ENCODE measurements at places on chromosomes 1 and 21. TPM values are rescaled to one million over a fixed set of nuclear protein-coding genes. Genes with fewer than 3 reads are reported as not detected.

- DNase-seq, result peak; percentile 59
These were observed 18.5 kb upstream of the SAMD11 start for GRCh38 chr1:905071-905749.

GRCh38 chr1:18069903-18070302, 37.7 kb upstream of the IGSF21 start:
- DNase-seq, result no peak

GRCh38 chr1:216847397-216848036, 124.3 kb upstream of the ESRRG start:
- DNase-seq, result no peak

- peak; percentile 79 for DNase-seq
These were observed 117.5 kb downstream of the NAV1 start for GRCh38 chr1:201656311-201657032.

- DNase-seq, result no peak
These were observed 171.2 kb upstream of the NR5A2 start for GRCh38 chr1:199856216-199856780.

GRCh38 chr21:34669149-34669879, 520 bp downstream of the CLIC6 start:
- DNase-seq, result no peak

- DNase-seq, result peak; percentile 82
These were observed 16.9 kb downstream of the SLC19A1 start for GRCh38 chr21:45525153-45525909.

DNA sequence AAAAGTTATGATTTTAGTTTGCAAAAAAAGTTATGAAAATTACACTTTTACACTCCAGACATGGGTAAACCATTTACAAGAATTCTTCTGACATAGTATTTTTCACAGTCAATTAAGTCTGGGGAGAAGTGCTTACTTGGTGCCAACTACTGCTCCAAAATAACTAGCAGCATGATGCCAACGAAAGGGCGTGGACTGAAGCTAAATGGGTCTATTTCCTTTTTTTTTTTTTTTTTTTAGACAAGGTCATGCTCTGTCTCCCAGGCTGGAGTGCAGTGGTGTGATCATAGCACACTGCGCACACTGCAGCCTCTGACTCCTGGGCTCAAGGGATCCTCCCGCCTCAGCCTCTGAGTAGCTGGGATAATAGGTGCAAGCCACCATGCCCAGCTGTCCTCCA, 43.2 kb downstream of the FMO4 start:
- no peak for DNase-seq

- DNase-seq, result no peak
These were observed 11.1 kb downstream of the POFUT2 start for GRCh38 chr21:45276596-45276995.

- no peak for DNase-seq
These were observed 82.6 kb upstream of the CNIH3 start for GRCh38 chr1:224533517-224533916.

GRCh38 chr1:217453816-217454215, 177.1 kb downstream of the GPATCH2 start:
- DNase-seq, result no peak

DNA sequence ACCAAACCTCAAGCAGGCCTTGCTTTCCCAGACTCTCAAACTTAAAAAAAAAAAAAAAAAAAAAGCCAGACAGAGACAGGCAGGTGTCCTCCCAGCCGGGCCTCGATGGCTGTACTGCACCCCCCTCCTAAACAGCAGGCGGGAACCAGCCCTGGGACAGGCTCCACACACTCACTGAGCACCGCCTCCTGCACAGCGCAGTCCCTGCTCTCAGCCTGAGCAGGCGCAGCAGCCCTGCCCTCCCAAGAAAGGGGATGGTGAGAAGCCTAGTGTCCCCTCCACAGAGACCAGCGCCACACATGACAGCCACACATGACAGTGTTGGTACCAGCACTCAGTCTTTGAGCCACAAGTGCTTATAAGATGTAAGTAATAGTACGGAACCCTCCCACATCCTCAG, 11.9 kb downstream of the MX2 start:
- DNase-seq, result no peak

- no peak for DNase-seq
These were observed 1622.8 kb upstream of the B3GALT2 start for GRCh38 chr1:194809215-194809614.

DNA sequence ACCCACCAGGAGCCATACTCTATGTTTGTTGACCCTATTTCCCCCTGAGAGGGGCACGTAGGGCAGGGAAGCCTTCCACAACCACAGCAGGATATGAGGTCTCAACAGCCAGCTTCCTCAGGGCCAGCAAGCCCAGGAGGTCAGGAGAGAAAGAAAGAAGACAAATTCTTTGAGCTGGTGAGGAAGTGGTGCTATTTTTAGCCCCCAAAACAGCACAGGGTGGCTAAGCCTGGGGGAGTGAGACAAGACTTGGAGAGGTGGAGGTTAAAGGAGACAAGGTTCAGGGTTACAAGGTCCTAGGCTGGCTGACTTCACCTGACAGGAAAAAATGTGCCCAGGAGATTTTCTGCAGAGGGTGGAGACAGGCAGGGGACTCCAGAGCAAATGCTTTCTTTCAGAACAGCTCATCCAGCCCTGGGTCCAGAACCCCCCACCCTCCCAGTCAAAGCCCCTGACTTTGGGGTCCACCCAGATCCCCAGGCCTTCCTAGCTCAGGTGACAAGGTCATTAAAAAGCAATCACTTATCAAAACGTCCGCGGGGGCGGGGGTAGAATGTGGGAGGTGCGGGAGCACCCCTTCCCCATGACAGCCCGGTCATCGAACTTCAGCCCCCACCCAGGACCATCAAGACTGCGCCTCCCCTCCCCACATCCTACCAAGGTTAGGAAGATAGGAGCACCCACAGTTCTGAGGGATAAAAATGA, 1.3 kb downstream of the SV2A start:
- no peak for DNase-seq

- no peak for DNase-seq
These were observed 89.3 kb upstream of the AKT3 start for GRCh38 chr1:243939167-243939848.

DNA sequence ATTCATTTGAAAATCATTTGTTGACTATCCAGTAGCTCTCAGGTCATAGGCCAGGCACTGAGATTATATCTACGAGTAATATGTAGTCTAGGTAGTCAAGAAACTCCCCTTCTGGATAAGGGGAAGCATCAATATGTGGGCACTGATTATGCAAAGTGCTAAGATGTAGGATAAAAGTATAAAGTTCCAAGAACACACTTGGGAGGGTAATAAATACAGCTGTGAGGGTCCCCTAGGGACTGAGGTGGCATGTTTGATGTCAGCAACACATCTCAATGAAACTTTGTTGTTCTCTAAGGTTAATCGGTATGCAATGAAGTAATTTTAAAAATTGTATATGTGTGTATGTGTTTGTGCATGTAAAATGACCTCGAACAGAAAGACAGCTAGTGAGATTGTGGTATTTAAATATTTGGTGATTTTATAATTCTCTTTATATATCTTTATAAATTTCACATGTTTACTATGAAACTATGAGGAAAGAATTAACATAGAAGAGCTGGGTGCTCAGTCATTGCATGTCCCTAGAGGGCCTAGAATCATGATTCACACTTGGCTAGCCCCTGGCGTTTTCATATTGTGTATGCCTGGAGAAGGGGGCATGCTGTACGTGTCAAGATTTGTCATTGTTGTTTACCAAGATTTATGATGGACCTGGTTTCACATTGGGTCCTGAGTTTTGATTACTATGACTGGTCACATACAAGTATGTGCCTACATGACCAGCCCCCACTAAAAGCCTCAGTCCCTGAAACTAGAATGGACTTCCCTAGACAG, 140.1 kb upstream of the DUSP10 start:
- DNase-seq, result no peak

Gene LMX1A
- total RNA-seq, result 0.38 TPM

Gene NR5A2
- 75.3 TPM for total RNA-seq

Gene C1orf94
- total RNA-seq, result not detected

Gene SFN
- 191 TPM for total RNA-seq

Gene CEP104
- 62.0 TPM for total RNA-seq

Gene UTS2
- not detected for total RNA-seq

Gene OR2T29
- total RNA-seq, result not detected

Gene MORN1
- 13.4 TPM for total RNA-seq

Gene MPZL1
- total RNA-seq, result 95.6 TPM

Gene TNNI3K
- total RNA-seq, result 0.72 TPM
